ENCODE measurements at places on chromosomes 5 and 9. TPM values are rescaled to one million over a fixed set of nuclear protein-coding genes. Genes with fewer than 3 reads are reported as not detected.

ENHO gene
- 1.5 TPM for total RNA-seq

DMGDH gene
- total RNA-seq: 0.16 TPM

DNA sequence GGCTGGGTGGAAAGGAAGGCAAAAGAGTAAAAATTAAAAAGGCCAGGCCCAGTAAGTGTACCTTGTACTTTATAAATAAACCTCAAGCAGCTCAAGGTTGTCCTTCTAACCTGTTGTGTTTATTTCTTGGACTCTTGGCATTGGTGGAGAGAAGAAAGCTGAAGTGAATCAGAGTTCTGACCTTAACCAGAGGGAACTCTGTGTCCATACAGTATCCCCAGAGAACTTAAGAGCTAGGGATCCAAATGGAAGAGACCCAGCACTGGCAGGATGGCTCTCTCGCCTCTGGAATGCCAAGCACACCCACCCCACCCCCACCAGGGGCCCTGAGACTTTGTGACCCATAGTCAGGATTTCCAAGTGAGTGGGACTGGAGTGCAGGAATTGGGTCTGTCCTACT is 14.2 kb downstream of the NUDT2 start:
- no peak for DNase-seq

GRCh38 chr5:52743970-52744369 is 43.7 kb upstream of the ITGA1 start:
- DNase-seq: no peak

GRCh38 chr5:107541400-107541799 is 129.3 kb downstream of the EFNA5 start:
- no peak for DNase-seq

- DNase-seq: no peak
Measured at GRCh38 chr5:116492016-116492623, 82.5 kb downstream of the SEMA6A start.

GRCh38 chr5:30879887-30880286 is 313.6 kb upstream of the CDH6 start:
- DNase-seq: no peak

DNA sequence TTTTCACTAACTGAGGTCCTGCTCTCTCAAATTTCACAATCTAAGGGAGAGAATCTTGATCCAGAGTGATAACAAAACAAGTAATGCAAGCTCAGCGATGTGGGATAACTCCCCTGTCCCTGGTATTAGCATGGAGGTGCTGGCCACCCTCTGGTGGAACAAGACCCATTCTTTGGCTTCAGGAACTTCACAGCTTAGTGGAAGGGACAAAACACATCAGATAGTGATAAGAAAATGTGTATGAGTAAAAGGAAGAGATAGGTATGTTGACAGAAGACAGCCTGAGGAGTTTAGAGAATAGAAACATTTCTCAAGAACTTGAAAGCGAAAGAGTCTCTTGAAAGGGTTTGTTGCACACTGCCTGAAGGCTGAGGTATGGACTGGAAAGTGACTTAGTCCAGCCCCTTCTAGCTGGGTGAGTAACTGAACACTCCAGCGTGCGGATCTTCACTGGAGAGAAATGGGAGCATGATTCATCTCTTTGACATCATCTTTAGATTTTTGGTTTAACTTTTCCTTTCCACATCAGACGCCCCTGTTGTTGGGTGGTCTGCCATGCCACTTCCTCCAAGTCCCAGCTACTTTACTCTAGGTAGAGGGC is 25.4 kb upstream of the ZSWIM6 start:
- DNase-seq: peak; percentile 76

GRCh38 chr5:96572864-96573512 is 89.2 kb upstream of the CAST start:
- DNase-seq: no peak

GRCh38 chr9:136799854-136800657 is 3.9 kb downstream of the CCDC183 start:
- peak; percentile 97 for DNase-seq

- DNase-seq: no peak
Measured at GRCh38 chr9:15576350-15577050, 23.7 kb downstream of the CCDC171 start.

GRCh38 chr9:90447773-90448172 is 194.9 kb downstream of the DIRAS2 start:
- no peak for DNase-seq

DNA sequence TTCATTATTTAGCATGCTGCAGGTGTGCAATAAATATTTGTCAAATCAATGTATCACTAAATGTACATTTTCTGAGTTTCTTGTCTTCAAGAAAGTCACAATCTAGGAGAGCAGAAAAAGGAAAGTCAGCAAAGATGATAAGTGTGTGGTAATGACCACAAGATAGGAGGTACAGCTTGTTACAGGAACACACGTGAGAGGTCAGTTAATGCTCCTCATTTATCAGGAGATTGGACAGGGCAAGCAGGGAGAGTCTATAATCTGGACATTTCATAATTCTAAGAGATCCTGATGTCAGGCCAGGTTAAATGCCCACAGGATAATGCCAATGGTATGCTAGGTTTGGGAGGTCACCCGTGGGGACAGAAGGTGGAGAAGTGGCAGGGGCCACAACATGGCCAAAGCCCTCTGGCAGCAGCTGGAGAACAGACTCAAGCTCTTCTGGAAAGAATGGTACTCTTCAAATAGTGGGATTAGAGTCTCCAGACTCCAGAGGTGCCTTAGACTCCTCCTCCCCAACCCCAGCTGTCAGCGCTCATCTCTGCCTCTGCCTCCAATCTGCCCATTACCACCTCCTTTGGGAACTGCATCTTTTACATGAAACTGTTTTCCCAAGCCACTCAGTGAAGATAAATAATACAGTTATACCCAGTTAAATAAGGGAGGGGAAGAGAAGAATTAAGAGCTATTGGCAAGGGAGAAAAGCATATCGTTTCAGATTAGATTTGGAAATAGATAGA is 114.3 kb downstream of the ASTN2 start:
- DNase-seq: no peak

DNA sequence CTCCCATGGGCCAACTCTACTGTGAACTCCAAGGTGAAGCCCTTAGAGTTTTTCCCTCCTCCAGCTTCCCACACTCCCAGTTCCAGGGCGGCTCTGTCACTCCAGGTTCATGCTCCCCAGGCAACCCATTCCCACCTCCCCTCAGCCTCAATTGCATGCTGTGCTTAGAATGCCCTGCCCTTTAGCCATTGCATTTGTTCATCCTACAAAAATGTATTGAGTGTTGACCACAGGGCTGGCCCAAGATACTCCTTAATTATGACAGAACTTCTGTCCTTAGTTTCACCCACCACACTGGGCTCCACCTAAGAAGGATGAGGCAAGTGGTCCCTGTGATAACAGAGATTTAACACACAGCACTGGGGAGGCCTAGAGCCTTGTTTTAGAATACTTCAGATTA is 236.1 kb downstream of the ADAMTSL1 start:
- DNase-seq: no peak

- peak; percentile 4 for DNase-seq
Measured at GRCh38 chr9:24614070-24614469, 68.4 kb upstream of the IZUMO3 start.

GRCh38 chr5:94431696-94432095 is 186.7 kb downstream of the KIAA0825 start:
- no peak for DNase-seq

DNA sequence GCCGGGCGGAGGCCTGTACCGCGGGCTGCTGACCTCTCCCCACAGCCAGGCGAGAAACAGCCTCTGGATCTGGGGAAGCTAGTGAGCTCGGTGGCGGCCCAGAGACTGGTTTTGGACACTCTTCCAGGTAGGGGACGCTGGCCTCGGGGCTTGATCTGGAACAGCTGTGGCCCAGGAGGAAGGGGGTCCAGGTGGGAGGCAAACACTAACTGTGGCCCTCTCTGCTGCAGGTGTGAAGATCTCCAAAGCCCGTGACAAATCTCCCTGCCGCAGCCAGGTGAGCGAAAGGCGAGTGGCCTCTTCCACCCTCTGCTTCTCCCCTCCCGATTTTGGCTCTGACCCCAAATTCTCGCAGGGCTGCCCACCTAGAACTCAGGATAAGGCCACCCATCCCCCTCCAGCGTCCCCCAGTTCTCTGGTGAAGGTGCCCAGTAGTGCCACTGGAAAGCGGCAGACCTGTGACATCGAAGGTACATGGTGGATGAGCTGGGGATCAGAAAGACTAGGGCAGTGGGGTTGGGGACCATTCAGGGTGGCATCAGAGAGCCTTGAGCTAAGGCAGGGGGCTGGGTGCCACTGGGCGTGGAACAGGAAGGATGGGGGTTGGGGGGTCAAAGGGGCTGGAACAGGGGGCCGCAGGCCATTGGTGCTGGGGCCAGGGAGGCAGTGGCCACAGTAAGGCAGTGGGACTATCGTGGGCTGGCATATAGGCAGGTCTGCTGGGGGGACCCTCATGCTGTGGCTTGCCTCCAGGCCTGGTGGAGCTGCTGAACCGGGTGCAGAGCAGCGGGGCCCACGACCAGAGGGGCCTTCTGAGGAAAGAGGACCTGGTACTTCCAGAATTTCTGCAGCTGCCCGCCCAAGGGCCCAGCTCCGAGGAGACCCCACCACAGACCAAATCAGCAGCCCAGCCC is 12.9 kb upstream of the SLC34A1 start:
- DNase-seq: no peak

DNA sequence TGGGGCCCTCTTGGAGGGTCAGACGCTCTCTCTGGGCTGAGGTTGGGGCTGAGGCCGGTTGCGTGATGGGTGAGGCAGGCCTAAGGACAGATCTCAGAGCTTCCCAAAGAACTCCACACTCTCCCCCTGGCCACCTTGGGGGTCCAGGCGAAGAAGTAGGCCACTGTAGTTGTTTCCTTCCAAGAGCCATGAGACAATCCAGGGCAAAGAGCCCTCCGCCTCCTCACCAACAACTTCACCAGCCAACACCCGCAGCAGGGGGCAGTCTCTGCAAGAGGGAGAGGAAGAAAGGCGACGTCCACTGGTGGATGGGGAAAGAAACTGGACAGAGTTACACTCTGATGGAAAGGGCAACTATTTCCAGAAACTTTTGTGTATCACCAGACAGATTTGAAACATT is 10.7 kb downstream of the SLC35A4 start:
- DNase-seq: no peak

Data from hepatocyte (in vitro differentiated cells).